ENCODE measurements at places on chromosomes 4 and X.

GRCh38 chr4:14193601-14194000 lies 566.1 kb upstream of the BOD1L1 start:
- no peak for DNase-seq

DNA sequence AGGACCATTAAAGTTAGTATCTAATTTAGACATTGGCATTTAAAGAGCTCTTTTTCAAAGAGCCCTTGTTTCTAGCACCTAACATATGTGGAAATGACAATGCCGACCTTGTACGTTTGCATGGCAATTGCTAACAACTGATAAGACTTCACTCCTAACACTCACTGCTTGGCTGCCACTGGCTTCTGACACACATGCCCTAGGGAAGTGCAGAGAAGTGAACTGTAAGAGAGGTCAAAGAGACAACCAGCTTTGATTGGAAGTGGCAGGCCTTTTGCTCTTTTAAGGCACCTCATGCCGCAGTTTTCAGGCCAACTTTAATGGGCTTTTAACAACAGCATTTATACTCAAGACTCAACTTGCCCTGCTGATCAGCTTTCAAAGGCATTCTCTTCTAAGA lies 158.4 kb downstream of the RAB28 start:
- no peak for DNase-seq

DNA sequence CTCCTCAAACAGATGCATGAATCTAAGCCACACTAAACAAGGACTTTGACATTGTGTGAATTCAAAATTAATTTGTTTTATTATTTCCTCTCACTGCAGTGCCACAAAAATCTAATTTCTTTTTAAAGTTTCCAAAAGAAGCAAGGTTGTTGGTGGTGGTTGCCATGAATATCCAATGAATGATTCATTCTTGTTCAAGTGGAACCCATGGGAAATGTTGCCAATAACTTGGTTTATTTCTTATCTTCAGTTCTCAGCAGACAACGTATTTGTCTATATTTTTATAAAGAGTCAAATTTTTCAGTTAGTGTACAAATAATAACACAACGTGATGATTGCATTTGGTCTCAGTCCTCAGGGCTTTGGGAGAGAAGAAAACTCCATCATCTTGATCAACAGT lies 309.4 kb upstream of the NOCT start:
- no peak for DNase-seq

GRCh38 chrX:152884171-152884570 lies 13.7 kb upstream of the ZNF185 start:
- DNase-seq, result no peak

- DNase-seq, result no peak
Observed at GRCh38 chr4:7465017-7465416, 30.3 kb upstream of the PSAPL1 start.

- no peak for DNase-seq
Observed at GRCh38 chr4:6095897-6096296, 77.7 kb upstream of the C4orf50 start.

- no peak for DNase-seq
Observed at GRCh38 chr4:176675810-176676209, 116.9 kb downstream of the VEGFC start.

DNA sequence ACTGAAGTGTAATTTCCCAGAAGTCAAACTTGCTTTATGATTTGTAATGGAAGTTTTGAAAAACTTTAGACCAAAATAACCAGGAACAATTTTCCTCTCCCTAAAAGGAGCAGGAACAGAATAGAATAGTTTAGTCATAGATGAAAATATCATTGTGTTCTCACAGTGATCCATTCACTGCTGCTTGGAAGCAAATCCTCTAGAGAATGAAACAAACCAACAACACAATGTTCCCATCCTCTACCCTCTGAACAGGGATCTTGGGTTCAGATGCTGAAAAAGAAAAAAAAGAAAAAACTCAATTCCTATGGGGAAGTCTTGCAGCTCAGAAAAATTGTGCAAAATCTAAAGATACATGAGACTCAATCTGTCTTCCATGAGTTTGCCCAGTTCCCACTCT lies 12.2 kb downstream of the DSPP start:
- no peak for DNase-seq

GRCh38 chrX:129634541-129634940 lies 20.2 kb downstream of the APLN start:
- no peak for DNase-seq

DNA sequence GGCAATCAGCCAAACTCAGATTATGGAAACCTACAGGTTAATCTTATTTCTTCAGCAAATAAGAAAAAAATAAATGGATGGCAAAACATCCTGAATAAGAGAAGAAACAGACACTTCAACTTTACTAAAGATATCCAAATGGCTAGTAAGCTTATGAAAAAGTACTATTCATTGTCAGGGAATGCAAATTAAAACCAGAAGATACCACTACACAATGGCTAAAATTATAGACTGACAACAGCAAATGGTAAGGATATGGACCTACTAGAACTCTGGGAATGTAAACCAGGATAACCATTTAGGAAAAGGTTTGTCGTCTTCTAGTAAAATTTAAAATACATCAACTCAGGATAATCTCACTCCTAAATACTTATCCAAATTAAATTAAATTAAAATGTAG lies 24.3 kb downstream of the GRSF1 start:
- DNase-seq, result no peak

DNA sequence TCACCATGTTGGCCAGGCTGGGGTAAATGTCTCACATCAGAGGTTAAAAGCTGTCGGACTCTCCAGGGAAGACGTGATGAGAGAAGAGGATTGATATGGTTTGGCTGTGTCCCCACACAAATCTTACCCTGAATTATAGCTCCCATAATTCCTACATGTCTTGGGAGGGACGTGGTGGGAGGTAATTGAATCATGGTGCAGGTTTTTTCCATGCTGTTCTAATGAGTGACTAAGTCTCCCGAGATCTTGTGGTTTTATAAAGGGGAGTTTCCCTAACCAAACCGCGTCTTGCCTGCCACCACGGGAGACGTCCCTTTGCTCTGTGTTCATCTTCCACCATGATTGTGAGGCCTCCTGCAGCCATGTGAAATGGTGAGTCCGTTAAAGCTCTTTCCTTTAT lies 64.4 kb downstream of the ASMT start:
- DNase-seq, result no peak

DNA sequence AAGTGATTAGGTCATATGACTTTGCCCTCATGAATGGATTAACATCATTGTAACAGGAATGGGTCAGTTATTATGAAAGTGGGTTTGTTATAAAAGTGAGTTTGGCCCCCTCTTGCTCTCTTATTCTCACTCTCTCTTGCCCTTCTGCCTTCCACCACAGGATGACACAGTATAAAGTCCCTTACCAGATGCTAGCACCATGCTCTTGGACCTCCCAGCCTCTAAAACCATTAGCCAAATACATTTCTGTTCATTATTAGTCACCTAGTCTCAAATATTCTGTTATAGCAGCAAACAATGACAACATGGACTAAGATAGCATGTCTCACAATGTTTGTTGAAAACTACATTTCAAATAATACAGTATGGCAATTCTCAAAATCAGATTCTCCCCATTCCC lies 59.7 kb downstream of the RWDD4 start:
- DNase-seq, result no peak

- no peak for DNase-seq
Observed at GRCh38 chrX:129781134-129781672, 1.5 kb downstream of the SASH3 start.

- DNase-seq, result no peak
Observed at GRCh38 chr4:37889849-37890800, 759 bp upstream of the TBC1D1 start.

DNA sequence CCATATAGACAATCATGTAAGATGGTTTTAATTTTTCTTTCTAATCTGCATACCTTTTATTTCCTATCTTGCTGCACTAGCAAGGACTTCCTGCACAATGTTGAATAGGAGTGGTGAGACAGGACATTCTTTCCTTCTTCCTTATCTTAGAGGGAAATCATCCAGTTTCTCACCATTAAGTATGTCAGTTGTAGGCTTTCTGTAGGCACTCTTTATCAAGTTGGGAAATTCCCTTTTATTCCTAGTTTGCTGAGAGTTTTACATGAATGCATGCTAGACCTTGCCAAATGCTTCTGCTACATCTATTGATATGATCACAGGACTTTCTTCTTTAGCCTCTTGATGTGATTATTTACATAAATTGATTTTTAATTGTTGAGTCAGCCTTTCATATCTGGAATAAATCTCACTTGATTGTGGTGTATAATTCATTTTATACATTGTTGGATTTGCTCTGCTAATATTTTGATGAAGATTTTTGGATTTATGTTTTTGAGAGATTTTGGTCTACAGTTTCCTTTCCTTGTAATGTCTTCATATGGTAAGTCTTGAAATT lies 23.8 kb downstream of the RNF175 start:
- DNase-seq, result no peak

DNA sequence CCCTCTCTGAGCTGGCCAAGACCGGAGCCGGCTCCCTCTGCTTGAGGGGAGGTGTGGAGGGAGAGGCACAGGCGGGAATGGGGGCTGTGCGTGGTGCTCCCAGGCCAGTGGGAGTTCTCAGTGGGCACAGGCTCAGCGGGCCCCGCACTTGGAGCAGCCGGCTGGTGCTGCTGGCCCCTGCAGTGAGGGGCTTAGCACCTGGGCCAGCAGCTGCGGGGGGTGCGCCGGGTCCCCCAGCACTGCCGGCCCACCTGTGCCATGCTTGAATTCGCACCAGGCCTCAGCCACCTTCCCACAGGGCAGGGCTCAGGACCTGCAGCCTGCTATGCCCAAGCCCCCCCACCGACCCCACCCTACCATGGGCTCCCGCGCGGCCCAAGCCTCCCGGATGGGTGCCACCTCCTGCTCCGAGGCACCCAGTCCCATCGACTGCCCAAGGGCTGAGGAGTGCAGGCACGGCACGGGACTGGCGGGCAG lies 602.5 kb downstream of the KCTD8 start:
- no peak for DNase-seq

DNA sequence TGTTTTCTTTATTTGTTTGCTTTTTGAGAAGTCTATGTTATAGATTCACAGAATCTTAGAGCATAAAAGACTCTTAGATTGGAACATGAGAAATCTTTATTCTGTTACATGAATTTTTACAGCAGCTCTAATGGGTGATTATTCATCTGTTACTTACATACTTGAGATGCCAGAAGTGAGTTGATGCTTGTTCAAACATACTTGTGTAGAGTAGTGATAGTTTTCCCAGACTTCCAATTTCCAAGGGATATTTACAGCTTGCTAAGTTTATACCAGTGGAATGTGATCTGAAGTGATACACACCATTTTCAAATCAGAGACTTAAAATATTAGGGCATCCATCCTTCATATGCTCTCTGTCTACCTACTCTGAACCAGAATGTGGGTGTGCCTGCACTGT lies 252.9 kb upstream of the SMIM31 start:
- no peak for DNase-seq

DNA sequence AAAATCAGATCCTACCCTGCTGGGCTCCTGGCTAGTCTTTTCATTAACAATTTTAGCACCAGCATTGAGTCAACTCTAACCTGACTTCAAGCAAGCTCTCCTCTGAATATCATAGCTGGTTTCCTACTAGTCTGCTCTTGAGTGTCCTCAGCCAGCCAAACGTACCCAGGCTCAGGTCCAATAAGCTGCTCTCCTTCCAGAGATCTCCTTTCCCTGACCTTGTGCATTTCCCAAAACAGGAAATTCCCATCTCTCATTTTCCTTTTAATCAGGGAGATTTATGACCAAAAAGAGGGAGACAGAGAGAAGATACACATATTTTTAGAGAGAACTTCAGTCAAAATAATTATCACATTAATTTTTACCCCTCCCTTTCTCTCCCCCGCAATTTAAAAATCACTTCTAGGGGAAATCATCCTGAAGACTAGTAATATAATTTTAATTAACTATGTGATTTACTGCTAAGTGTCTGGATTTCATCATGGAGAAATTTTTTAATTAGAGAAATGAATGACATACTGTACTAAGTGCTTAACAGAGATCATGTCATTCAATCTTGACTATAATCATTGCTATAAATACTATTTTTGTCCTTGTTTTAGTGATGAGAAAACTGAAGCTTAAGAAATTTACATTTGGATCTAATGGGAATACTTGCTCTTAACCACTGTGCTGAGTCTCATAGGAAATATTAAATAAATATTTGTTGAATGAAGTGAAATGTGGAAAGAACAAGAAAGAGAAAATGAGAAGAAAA lies 421.7 kb upstream of the INTU start:
- DNase-seq, result no peak

DNA sequence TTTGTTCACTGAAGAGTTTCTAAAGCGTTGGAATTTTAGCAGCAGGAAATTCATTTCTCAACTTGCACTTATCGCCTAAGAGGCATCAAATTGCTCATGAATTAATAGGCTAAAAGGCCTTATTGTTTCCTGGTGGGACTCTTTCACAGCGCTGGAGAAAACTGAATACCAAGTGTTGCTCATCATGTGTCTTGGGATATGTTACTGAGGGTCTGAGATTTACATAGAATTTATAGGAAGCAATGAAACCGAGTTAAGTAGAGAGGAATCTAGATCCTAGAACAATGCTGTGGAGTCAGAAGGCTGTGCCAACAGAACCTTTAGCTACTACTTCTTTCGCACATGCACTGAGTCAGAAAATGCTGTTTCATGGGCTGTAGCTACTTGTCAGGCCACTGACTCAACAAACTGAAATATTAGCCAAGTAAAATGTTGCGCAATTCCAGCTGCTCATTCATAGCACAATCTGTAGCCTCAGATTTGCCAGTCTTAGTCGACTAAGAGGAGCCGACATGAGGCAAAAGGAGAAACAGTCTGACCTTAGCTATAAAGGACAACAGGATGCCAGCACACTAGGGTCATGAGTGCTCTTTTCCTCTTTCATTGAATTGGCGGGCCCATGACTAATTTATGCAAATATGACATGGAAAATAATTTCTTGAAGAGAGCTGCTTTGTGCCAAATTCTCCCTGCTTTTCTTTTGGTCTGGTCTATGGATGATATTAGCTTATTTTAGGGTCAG lies 35.9 kb upstream of the CXCL8 start:
- no peak for DNase-seq

GRCh38 chrX:126395909-126396308 lies 156.7 kb downstream of the DCAF12L1 start:
- DNase-seq, result no peak

DNA sequence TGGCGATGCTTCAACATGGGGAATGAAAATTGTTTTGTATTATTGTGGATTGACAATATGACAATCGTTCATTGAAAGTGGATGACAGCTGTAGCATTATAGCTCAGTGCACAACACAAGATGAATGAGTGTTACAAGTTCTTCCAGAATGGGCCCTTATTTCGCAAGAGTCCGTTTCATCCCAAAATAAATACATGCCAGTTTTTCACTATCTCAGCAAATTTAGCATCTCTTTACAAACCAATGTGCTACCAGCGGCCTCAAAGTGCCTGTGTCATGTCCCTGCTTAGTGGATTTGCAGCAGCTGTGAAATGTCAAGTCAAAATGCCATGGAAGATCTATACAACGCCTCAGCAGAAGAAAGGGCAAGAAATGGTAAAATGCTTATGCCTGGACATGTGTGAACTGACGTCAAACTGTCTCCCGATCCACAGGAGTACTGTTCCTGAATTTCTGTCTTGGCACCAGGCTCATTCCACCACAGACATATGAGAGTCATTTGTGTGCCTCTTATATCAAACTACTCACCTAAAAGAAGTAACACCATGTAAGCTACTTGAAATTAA lies 109.6 kb downstream of the MAML3 start:
- no peak for DNase-seq

- DNase-seq, result no peak
Observed at GRCh38 chr4:145182222-145182621, 1.8 kb upstream of the OTUD4 start.

GRCh38 chrX:75303795-75304194 lies 29.9 kb downstream of the UPRT start:
- no peak for DNase-seq
